ENCODE measurements at places on chromosomes 11 and 22.

- DNase-seq, result no peak
These were observed 88.1 kb downstream of the RELT start for GRCh38 chr11:73464347-73464746.

DNA sequence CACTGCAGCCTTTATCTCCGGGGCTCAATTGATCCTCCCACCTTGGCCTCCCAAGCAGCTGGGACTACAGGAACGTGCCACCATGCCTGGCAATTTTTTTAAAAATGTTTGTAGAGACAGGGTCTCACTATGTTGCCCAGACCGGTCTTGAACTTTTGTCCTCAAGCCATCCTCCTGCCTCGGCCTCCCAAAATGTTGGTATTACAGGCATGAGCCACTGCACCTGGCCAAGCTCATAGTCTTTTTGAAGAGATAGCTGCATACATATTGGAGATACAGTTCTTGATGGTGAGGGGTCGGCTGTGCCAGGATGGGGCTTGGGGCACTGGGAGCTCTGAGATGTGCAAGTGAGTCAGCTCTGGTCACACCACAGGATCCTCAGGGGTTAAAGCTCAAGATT is 53.2 kb downstream of the CHRDL2 start:
- DNase-seq, result no peak

DNA sequence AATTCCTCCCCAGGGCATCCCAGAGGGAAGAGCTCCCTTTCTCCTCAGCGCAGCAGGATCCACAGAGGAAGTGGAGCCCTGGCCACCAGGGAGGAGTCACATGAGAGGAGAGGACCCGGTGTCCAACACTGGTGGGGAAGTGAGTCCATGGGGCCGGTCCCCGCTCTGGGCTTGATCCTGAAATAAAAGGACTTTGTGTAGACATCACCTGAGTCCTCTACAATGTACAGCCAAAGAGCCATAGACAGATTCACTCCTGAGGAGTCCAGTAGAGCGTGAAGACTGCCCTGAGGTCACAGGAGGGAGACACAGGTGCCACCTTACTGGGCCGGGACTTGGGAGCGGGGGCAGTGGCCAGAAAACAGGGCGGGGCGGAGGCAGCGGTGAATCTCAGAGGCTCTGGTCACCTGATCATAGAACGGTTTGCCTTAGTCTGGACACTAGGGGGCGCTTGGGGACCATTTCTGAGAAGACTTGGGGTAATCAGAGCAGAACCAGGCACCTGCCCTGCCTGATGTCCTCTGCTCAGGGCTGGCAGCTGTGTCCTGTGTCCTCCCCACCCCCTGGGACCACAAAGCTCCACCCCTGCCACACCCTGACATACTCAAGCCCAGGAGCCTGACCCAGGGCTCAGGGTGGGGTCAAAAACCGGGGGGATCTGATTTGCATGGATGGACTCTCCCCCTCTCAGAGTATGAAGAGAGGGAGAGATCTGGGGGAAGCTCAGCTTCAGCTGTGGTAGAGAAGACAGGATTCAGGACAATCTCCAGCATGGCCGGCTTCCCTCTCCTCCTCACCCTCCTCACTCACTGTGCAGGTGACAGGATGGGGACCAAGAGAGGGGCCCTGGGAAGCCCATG is 112.7 kb downstream of the VPREB1 start:
- DNase-seq, result peak; percentile 19

GRCh38 chr11:2768471-2769408 is 68.9 kb upstream of the KCNQ1OT1 start:
- no peak for DNase-seq

- no peak for DNase-seq
These were observed 26.0 kb upstream of the LRRC10B start for GRCh38 chr11:61482513-61482912.

DNA sequence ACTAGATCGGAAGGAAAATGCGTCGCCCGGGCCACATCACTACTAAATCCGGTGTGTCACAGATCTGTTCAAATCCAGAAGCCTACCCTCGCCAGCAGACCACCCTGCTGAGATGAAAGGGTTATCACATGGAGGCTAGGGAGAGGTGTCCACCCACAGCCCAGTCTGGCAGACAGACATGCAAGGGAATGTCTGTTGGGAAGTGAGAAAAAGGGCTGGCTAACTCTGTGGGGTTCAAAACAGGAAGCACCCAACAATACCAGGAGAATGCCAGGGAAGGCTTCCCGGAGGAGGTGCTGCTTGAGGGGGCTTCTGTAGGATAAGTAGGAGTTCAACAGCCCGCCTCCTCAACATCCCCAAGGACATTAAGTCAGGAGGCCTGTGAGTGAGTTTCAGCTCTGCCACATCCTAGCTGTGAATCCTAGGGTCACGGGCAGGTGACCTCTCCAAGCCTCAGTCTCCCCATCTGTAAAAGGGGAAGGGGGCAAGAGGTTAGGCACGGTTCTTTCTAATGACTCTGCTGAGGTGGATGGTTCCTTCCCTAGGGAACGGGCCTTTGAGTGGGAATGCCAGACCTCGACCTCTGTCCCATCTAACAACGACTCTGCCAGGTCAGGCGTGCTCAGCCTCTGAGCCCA is 1.1 kb downstream of the TPST2 start:
- no peak for DNase-seq

DNA sequence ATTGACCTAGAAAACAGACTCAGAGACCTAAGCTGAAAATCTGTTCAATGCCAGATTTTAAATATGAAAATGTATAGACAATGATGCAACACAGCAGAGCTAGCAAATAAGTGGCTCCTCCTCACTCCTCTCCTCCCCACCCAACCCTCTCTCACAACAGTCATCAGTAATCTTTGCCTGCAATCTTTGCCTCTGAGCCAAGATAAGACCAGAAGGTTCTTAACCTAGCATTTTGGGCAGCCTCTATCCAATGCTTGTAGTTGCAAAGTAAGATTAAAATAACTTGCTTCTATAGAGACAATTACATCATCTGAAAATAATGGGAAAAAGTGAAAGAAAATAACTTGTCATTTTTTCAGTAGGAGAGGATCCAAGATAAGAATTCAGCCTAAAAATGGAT is 117.3 kb downstream of the PARVA start:
- no peak for DNase-seq

DNA sequence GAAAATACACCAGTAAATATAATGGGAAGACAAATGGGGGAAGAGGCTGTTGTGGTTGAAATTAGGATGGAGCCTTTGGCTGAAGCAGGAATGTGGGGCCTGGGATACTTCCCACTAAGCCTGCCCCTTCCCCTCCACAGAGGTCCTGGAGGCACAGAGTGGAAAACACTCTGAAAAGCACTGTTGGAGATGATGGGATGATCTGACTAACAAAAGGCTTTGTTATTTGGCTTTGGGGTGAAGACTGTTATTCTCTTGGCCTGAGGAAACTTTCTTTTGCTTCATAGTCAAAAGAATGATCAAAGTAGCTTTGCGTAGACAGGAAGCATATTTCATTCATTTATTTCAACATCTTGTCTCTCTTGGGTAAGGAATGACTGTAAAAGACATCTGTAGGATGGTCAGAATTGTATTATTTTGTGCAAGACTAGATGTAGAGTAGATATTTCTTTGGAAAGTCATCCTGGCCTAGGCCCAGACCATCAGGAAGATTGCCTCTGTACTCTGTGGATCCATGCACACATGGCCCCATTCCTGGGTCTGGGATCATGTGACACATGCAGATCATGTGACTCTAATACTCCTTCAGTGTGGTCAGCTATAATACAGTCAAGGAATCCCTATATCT is 111.4 kb downstream of the SPON1 start:
- no peak for DNase-seq
